ENCODE measurements at places on chromosomes 7 and 10. TPM values are rescaled to one million over a fixed set of nuclear protein-coding genes. Genes with fewer than 3 reads are reported as not detected.

ELAPOR2 gene
- total RNA-seq = 6.4 TPM

CDH23 gene
- total RNA-seq = not detected

PCDH15 gene
- not detected for total RNA-seq

OPN1SW gene
- not detected for total RNA-seq

CCDC186 gene
- total RNA-seq = 10.1 TPM

CLRN3 gene
- not detected for total RNA-seq

TMEM236 gene
- total RNA-seq = not detected

FAM237B gene
- not detected for total RNA-seq

MMD2 gene
- not detected for total RNA-seq

ZDHHC16 gene
- 65.4 TPM for total RNA-seq

EIF5AL1 gene
- total RNA-seq = 0.53 TPM

RPEL1 gene
- under 0.01 TPM for total RNA-seq

AGR2 gene
- total RNA-seq = not detected

VSTM2A gene
- not detected for total RNA-seq

SPDYE5 gene
- not detected for total RNA-seq

PNLIPRP3 gene
- not detected for total RNA-seq
